NCI-H1436 (cell line): ENCODE measurements at places on chromosomes 1 and 21.

DNA sequence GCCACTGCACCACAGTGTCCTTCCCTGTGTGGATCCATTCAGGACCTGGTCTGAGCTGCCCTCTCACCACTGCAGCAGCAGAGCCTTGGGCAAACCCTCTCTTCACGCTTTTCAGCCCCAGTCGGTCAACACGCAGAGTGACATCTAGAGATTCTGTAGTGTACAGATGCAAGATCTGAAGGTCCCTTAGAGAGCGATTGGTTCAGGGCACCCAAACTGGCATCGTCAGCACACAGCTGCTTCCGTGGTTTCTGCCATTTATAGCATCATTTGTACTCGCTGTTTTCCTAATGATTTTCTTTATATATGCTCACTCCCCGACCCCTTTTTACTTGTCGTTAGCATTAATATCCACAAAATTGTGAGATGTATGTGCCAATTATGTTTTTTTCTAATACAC, 1.5 kb upstream of the ASCL5 start:
- DNase-seq: no peak

- DNase-seq: no peak
Measured at GRCh38 chr1:46689356-46689755, 17.7 kb downstream of the TEX38 start.

DNA sequence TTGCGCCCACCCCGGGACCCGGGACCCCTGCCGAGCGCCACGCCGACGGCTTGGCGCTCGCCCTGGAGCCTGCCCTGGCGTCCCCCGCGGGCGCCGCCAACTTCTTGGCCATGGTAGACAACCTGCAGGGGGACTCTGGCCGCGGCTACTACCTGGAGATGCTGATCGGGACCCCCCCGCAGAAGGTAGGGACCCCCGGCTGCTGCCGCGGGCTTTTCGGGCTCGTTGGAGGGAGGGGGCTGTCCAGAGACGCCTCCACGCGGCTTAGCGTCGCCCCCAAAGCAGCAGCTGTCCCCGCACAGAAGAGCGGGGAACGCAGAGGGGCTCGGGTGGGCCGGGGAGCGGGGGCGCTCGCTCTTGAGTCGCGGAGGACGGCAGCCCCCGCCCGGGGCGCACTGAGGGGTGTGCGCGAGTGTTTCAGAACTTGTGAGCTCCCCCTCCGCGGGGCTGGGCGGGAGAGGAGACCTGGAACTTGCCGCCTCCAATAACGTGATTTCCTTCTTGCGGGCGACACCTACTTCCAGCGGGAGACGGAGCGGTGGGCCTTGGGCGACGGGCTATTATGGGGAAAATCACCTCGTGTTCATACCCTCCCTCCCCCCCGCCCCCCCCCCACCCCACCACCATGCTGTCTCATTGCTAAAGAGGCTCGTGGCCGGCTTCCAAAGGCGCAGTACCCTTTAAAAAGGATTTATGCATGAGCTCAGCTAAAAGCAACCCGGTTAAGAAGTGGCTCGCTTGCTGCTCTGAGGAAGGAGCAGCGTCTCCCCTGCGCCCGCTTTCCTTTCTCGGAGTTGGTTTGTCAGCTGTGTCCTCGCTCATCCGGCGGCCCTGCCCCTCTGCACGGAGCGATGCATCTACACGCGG, 664 bp downstream of the BACE2 start:
- DNase-seq: peak; percentile 29

DNA sequence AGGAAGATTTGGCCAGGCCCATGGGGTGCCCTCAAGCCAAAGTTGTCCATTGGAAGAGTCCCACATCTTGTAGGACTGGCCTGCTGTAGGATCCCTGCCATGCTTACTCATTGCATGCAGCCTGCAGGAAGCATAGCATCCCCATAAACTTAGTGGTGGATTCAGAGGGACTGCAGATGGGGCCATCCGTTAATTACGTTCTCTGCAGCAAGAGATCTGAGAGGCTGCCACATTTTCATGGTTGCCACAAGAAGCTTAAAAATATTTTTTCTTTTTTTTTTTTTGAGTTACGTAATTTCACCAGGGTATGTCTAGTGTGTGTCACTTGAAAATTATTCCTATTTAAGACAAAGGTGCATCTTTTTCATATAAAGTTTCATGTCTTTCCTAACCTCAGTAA, 329.7 kb upstream of the USP24 start:
- DNase-seq: no peak

GRCh38 chr1:104953555-104953954, 1203.9 kb downstream of the AMY1C start:
- no peak for DNase-seq

GRCh38 chr1:207988326-207989165, 77.6 kb upstream of the CD34 start:
- DNase-seq: no peak

DNA sequence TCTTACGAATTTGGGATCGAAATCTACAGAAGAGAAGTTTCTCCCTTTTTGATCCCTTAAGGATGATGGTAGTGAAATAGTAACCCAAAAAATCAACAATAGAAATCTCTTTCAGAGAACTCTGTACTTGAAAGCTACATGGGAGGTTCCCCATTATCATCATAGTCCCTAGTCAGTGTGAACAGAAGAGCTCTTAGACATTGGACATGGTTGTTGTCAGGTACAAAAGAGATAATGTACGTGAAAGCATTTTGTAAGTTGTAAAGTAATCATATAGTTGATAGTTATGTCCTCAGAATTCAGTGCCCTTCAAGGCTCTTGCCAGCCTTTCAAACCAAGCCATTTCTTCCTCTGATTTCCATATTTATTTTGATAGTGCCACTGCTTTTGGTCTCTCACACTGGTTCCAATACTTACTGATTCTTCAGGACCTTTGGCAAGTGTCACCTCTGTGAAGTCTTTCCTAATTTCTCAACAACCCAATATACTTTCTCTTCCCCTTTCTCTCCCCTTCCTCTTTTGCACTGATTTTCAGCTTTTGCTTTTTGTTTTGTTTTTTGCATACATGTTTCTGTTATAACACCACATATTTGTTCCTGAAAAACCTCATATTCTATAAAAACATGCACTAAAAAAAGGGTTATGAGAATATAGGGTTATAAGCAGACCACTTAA, 22.4 kb downstream of the VPS45 start:
- DNase-seq: no peak

DNA sequence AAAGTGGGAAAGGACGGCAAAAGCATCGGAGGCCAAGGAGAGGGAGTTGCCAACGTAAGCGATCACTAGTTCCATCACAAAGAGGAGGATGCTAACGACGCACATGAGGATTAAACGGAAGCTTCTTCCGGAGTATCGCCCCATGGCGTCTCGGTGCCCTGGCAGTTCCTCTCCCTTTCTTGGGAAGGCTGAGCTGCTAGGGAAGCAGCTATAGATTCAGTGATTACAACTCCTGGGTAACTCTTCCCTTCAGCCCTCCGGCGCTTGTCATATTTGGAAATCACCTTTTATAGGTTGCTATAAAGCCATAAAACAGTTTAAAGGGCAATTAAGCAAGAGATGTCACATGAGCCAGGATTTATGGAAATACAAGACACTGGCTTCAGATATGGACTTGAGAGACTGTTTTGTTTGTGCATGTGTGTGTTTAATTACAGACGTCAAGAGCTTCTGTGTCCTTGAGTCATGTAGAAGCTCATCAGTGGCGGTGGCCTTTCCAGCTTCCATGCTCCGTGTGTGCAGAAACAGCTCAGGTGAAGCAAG, 30.6 kb upstream of the SLC30A10 start:
- no peak for DNase-seq

DNA sequence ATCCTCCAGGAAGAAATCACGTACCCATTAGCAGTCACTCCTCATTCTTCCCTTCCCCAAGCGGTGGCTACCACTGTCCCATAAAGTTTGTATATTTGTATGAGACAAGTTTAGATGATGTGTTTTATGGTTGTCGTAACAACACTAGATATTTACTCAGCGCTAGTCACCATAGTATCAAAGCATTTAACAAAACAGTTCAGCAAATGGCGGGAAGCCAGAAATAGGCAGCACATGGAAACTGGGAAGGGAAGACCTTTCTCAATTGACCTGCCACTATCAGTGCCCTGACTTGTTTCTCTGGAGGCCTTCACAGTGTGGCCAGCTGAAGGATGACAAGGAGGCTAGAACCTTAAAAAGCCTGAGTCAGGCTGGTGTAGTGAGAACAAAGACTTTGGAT, 31.1 kb downstream of the CNST start:
- DNase-seq: no peak

DNA sequence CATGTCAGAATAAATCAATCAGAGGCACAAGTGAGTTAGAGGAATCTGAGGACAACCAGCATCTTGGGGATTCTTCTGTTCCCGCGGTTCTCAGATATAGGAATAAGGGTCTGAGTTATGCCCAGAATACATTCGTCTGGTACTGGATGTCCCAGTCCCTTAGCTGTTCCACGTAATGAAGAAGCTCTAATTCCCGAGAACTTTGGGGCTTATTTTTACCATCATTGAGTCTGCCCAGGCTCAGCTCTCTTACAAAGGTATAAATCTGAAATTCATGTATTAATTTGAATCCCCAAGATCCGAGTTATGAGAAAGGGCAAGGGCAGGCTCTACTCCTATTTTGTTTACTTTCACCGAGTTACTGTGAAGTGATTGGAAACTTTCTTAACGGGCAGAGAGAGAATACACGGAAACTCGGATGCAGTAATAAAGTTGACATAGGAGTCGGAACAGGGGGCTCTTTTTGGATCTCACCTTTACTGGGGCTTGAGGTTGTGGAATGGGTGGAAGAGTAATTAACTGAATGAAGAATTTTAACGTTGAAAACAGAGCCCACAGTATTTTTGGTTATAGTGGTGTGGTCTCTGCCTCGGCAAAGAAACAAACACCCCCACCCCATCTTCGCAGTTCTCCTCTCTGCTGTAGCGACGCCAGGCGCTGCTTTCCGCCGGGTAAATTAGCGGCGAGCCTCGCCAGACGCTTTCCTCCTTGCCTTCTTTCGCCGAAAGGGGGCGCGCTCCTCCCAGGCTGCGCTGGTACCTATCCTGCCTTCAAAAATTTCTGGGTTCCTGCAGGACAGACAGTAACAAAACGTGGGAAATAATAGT, 7.1 kb downstream of the PRRX1 start:
- DNase-seq: no peak

DNA sequence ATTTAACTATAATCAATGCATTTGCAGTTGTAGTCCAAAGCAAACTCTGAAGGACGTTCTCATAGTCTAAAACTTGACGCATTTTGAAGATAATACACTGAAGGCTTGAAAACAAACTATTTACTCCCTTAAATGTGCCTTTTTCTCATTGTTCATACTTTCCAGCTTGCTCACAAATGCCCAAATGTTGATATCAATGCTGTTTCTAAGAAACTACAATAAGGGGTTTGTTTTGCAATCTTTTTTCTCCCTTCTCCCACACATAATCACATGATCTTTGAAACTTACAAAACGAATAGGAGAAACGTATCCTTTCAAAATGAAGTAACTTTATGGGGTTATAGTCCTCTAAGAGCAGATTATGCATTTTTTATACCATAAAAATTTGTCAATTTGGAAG, 508.7 kb downstream of the DPYD start:
- no peak for DNase-seq
